ENCODE measurements at places on chromosomes 12 and 14.

GRCh38 chr12:3741882-3742672 is 10.8 kb downstream of the CRACR2A start:
- no peak for DNase-seq

DNA sequence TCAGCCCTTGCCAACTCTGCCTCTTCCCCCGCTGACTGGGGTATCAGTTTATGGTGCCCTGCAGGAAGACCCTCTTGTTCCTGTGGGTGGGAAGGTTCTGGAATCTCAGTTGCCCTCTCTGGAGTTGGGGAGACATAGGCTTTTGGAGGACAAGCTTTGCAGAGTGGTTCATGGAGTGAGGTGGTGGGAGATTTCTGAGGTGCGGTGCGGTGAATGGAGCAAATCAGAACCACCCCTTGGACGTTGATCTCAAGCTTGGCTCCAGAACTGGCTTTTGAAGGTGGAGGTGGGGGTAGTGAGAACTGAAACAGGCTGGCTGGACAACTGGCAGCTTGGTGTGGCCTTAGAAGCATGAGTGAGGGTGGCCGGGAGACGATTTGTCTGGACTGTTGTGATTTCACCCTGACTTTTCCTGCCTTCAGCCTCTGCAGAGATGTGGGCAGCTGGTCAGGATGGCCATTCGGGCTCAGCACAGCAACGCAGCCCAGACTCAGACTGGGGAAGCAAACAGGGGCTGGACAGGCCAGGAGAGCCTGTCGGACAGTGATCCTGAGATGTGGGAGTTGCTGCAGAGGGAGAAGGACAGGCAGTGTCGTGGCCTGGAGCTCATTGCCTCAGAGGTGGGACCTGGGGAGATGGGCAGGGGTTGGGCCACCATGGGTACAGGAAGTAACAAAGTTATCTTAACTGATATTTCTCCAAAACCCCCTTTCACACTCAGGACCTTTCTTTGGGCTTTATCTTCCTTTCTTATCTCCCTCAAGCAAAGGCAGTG is 1.1 kb downstream of the SHMT2 start:
- no peak for DNase-seq

DNA sequence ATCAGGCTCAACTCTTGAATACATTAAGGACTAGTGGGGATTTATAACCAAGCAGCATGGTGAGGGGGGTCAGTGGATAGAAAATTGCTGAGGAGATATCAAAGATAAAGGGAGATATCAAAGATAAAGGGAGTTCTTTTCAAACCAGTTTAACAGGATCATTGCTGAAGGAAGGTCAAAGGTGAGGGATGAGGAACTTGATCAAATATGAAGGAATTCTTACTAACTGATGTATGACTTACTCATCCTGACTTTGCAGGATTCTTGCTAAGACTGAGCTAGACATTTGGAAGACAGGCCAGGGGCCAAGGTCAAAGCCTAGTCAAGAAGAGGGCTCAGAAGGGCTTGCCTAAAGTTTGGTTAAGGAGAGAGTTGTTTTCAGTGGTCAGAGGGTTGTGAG is 4.8 kb downstream of the ABHD4 start:
- DNase-seq: no peak

- no peak for DNase-seq
Observed at GRCh38 chr12:47813511-47814196, 6.0 kb downstream of the HDAC7 start.

GRCh38 chr14:91070572-91070971 is 10.1 kb upstream of the RPS6KA5 start:
- DNase-seq: no peak

DNA sequence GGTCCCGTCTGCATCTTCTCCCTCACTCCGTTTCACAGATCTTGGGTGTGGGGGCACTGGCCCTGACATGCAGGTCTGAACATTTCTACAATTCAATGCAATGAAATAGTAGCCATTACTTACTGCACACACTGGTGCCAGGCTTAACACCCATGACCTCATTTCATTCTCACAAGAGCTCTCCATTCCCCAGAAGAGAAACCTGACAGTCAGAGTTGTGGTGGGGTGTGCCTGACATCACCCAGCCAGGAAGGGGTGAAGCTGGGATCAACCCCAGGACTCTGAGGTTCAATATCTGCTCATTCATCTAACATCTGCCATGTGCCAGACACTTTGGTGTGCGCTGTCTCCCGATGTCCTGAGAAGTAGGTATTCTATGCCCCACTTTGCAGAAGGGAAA is 34.7 kb downstream of the MVK start:
- no peak for DNase-seq

DNA sequence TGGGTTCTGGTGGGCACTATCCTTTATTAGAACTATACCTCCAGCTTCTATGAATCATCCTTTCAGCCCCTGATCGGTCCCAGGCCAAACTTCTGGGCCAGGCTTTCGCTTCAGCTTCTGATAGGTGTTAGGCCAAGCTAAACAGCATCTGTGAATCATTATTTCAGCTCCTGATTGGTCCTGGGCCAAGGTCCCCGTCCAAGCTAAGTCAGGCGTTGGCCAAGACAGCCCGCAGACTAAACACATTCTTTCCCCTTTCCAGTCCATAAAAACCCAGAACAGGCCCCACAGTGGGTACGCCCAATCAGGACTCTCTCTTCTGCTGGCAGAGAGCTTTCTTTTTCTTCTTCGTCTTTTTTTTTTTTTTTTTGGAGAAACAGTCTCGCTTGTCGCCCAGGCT is 1808.9 kb upstream of the SEL1L start:
- DNase-seq: no peak

DNA sequence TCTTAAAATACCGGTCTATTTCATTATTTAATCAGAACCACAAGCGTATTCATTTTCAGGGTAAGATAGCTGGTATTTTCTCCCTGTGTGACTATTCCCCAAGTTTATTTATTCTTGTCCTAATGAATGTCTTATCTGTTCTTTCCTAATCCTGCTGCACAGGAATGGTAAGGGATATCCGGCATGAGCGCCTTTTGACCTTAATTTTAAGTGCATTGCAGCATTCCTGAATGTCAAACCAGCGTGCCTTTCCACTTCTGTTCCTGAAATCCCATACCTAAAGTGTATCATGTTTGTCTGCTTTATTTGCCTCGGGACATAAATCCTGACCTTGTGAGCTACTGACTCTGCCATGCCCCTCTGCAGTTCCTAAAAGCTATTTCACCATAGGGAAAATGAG is 1713.2 kb upstream of the FLRT2 start:
- DNase-seq: no peak

GRCh38 chr12:81080431-81080983 is 2.6 kb downstream of the ACSS3 start:
- no peak for DNase-seq

All from stimulated activated CD4-positive, alpha-beta T cell treated with anti-CD3 and anti-CD28 coated beads, TNF-alpha, amount 100 ng/mL, for 1 hour (primary cell).